Placental pericyte (primary cell): ENCODE measurements at places on chromosomes 2 and 18. TPM values are rescaled to one million over a fixed set of nuclear protein-coding genes. Genes with fewer than 3 reads are reported as not detected.

The PDE6D gene
- total RNA-seq: 9.0 and 16.8 TPM in 2 replicates

The ALPP gene
- total RNA-seq: under 0.01 TPM in 1 of 2 replicates, not detected in the other

The CXCR1 gene
- not detected in 2 replicates for total RNA-seq

The SESTD1 gene
- total RNA-seq: 10.3 and 12.5 TPM in 2 replicates

The NMUR1 gene
- total RNA-seq: not detected in 2 replicates

The ARL4C gene
- total RNA-seq: 40.7 and 87.3 TPM in 2 replicates

The SERPINB13 gene
- total RNA-seq: not detected in 2 replicates

The CTAGE1 gene
- total RNA-seq: not detected in 2 replicates
